ENCODE measurements at places on chromosomes 12 and 14.

GRCh38 chr12:103178366-103179080, 221.0 kb downstream of the ASCL1 start:
- DNase-seq, result no peak

DNA sequence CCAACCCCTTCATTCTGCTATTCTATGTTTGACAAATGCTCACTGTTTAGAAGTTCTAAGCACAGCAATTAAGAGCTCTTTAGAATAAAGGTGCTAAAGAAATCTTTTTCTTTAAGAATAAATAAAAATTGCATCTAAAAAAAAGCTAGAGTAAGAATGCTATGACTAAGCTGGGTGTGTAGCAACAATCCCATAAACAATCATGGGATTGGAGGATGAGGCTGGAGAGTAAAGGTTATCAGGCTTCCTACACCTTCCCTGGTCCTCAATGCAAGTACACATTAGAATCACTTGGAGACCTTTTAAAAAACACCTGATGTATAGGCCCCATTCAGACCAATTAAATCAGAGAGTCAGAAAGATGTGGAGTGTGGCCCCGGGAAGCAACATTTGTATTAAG, 88.3 kb downstream of the CIT start:
- peak; percentile 11 for DNase-seq

DNA sequence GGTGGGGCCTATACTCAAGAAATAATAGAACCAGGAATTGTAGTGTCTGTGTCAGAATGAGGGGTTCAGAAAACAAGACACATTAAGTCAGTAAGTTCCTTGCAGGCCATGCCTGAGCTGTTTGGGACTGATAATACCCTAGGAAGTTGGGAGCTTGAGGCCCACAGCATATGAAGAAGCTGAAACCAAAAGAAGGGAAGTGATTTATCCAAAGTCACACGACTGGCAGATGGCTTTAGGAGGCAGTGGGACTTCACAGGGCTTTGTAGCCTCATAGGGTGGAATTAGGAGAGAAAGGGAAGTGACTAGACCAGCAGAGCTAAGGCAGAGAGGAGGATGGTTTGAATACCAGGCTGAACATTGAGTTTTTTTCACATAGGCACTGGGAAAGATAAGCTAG, 56.6 kb upstream of the SRSF5 start:
- DNase-seq, result no peak

DNA sequence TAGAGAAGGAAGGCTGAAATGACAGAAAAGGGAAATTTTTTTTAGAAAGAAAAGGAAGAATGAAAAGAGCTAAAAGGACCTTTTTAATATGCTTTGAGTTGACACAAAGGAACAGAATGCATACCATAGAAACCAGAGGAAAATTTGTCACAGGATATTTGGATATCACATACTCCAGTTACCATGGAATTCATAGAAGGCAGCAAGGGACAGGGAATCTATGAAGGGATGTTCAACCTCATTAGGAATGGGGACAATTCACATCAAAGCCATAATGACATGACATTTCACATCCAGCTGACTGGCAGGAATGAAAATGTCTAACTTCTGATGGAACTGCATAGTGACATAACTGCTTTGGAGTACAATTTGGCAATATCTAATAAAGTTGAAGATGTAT, 469.4 kb downstream of the CCER1 start:
- DNase-seq, result no peak

GRCh38 chr14:28813810-28814209, 47.2 kb downstream of the FOXG1 start:
- peak; percentile 4 for DNase-seq

DNA sequence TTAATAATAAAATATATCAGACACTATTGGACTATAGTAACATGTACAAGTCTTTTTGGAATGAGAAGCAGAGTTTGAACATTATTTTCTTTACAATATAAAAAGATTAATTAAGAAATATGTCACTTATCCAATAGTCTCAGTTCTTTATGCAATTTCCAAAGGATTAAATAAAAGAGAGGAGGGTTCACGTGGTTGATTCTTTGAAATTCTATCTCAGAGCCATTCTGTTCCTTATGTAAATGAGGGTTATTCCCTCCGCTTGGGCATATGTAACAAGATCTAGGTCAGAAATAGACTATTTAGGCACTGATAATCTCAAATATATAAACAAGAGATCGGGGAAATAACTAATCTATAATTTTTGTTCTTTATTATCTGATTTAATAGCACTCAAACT, 2.1 kb upstream of the TUBA1A start:
- no peak for DNase-seq

DNA sequence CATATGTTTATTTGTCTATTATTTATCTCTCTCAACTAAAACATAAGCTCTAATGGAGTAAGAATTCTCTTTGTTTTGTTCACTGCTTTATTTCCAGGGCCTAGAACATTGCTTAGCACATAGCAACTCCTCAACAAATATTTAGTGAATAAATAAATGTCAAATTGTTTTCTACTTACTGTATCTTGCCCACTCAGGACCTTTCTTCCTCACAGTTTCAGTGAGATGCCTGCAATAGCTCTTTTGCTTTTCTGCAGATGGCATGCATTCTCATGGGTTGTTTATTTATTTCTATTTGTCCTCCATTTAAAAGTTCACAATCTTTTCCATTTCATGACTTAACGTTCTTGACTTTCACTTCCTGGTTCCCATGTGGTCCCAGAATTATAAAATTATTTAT, 94.9 kb upstream of the TTC7B start:
- DNase-seq, result peak; percentile 8

DNA sequence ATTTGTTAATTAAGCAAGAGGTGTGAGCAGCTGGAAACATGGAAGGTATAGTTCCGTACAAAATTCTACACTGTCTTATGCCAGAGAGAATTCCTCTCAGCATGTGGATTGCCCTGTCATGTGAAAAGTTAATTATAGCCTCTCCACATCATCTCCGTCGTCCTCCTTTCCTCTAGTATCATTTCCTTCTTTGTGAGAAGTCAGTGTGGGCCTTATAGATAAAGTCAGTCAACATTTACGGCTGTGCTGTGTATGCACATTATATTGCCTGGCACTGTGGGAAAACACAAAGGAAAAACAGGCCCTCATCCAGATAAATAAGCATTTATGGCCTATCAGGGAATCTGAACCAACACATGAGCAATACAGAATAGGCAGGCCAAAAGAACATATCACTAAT, 236.6 kb downstream of the SEC23A start:
- no peak for DNase-seq

GRCh38 chr12:129494766-129495165, 409.1 kb downstream of the TMEM132D start:
- DNase-seq, result no peak

GRCh38 chr14:43894534-43894933, 612.5 kb downstream of the FSCB start:
- DNase-seq, result no peak

GRCh38 chr12:95838125-95838524, 20.6 kb upstream of the SNRPF start:
- peak; percentile 83 for DNase-seq

- DNase-seq, result no peak
Observed at GRCh38 chr14:50375760-50376159, 20.9 kb downstream of the CDKL1 start.

GRCh38 chr12:74043343-74043742, 494.3 kb upstream of the ATXN7L3B start:
- DNase-seq, result peak; percentile 12

DNA sequence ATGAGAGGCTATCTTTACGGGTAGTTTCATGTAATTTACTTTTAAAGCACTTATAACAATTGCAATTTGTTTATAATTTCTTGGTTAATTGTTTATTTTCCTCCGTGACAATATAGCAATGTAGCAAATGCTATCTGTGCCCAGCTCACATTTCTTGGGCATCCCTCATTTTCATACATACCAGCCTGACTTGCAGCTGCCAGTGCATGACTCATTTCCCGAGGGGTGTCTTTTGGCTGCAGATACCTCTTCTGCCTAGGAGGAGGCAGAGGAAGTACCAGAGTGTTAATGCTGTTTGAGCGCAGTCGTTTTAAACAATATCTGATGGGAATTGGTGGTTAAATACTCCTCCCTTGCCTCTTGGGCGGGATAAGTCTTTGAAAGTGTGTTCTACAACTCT, 104.2 kb upstream of the ABCD2 start:
- DNase-seq, result peak; percentile 46

DNA sequence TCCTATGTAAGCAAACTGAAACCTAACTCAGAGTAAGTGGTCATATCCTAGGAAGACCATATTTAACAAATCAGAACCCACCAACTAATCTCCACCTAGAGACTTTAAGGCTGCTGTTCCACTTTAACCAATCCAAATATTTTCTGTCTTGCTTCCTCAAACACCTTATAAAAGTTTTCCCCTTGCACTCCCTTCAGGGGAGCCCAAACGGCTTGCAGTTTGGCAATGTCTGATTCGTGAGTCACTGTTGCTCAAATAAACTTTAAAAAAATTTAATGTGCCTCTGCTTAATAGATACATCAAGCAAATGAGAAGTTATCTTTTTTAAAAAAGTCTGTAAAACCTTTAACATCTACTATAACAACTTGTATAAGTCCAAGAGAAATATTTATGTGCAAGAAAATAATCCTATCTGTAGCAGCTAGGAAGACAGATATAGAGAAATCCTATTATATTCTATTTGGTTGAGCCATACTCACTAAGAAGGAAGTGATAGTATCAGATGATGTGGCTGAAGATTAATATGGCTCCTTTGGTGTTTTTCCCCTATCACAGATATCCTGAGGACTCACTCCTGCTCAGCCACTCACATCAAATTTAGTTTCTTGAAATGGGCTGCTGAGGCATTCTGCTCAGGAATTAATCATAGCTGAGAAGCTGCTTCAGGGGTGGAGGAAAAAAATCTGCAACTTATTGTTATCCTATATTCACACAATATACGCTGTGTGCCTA, 65.1 kb upstream of the DUSP6 start:
- DNase-seq, result peak; percentile 56

DNA sequence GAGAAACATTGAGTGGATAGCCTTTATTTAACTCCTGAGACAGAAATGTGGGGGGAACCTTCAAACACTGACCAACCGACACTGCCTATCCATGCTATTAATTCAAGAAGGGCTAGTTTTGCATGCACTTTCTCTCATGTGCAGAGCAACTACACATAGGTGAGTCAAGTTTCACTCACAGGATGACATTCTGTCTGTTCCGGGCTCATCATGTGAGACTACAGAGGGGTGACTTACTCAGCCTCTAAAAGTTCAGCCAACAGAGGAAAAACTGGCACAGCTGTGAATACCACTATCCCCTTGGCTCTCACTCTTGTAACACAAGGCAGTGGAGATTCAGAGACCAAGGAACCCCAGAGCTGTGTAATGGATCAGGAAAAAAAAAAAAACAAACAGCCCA, 13.3 kb downstream of the BEST3 start:
- DNase-seq, result peak; percentile 40

GRCh38 chr14:99143126-99143525, 128.9 kb downstream of the BCL11B start:
- DNase-seq, result no peak

GRCh38 chr14:76687611-76688382, 73.5 kb upstream of the VASH1 start:
- DNase-seq, result no peak

GRCh38 chr14:55625481-55625880, 45.5 kb downstream of the KTN1 start:
- no peak for DNase-seq

DNA sequence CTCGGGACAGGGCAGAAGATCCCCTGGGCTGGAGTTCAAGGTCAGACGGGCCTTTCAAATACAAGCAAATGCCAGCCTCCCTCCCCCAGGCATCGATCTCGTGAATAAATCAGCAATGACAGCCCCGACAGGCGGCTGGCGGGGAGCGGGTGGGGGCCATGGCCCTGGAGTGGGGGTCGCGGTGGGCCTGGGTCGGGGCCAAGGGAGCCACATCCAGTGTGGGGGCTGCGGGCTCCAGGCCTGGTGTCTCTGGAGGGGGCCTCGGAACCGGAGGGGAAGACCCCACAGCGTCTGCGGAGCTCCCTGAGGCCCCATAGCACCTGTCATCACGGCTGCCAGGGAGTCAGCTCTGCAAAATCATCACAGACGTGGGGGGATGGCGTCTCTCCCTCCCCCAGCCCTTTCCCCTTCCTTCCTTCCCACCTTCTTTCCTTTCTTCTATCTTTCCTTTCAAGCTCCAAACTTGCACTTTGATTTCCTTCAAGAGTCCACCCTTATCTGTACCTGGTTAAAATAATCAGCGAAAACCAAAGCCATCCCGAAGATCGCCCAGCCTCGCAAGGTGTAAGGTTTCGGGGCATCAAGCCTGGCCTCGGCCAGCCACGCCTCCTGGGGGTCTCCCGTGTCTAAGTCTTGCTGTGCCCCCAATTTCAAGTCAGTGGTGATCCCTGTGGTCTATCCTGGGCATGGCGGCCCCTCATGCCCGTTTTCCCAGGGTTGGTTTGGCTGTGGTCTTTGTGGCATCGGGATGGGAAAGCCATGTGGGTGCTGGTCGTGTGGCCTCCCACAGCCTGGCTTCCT, 92.1 kb downstream of the NOC4L start:
- DNase-seq, result no peak

DNA sequence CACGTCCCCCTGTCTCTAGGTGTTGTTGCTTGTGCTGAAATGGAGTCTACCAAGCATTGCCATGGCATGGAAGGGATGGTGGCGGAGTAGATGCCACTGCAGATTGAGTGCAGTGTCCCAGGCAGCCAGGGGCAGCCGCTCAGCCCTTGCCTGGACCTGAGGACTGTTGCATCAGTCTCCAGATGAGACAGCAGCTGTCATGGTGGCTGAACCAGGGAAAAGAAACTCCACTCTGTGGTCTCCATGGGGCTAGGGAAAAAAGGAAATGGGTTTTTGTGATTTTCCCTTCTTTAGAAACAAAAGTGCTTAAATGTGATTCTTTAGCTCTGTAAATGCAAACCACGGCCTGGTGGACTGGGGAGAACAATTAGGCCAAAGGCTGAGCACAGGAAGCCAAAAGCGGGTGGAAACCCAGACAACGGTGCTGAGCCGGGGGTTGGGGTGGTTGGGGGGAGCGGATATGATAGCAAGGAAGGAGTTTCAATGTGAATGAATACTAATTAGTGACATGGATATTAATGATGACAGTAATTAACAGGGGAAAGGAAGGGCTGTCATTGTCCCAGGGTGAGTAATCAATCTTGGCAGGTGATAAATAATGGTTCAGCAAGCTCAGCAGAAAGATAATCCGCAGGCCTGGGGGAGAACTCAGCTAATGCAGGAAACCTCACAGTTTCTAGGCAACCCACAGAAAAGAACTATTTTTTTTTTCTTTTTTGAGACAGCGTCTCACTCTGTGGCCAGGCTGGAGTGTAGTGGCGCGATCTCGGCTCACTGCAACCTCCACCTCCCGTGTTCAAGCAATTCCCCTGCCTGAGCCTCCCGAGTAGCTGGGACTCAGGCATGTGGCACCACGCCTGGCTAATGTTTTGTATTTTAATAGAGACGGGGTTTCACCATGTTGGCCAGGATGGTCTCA, 442.6 kb downstream of the DPF3 start:
- DNase-seq, result no peak

GRCh38 chr12:20798554-20798953, 12.0 kb upstream of the SLCO1B3 start:
- DNase-seq, result peak; percentile 20

- DNase-seq, result no peak
Observed at GRCh38 chr14:40273417-40273816, 841.2 kb upstream of the FBXO33 start.

Data from EL (cell line).